CD14-positive monocyte (primary cell): ENCODE measurements at places on chromosomes 13 and 19.

- DNase-seq: no peak
These were observed 52.3 kb upstream of the GPC6 start for GRCh38 chr13:93174260-93174659.

DNA sequence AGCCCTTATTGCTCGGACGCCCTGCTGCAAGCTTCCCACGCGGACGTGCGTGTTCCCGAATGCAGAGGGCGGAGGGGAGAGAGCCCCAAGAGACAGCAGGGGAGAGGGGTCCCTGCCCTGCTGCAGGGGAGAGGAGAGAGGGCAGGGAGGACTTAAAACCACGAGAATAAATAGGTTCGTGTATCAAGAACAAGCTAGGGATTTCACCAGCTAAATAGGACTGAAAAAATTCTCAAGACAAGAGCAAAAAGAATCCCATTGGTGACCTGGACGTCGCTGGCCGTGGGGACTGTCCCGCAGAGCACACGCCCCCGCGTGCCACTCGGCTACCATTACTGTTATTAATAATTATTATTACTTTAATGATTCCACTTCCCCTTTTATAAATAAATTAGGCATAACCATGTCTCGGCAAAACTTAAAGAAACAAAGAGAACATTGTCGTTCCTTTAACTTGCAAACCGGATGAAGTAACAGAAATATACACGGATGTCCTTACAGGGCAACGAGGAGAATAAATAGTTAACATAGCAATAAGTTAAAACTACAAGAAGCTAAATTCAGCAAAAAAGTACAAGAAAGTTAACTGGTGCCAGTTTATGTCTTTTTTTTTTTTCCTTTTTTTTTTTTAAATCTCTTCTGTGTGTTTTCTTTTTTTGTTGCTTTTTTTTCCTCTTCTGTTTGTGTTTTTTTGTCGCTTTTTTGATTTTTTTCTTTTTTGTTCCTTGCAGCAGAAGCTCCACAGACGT, 16.6 kb downstream of the PRKCSH start:
- no peak for DNase-seq

DNA sequence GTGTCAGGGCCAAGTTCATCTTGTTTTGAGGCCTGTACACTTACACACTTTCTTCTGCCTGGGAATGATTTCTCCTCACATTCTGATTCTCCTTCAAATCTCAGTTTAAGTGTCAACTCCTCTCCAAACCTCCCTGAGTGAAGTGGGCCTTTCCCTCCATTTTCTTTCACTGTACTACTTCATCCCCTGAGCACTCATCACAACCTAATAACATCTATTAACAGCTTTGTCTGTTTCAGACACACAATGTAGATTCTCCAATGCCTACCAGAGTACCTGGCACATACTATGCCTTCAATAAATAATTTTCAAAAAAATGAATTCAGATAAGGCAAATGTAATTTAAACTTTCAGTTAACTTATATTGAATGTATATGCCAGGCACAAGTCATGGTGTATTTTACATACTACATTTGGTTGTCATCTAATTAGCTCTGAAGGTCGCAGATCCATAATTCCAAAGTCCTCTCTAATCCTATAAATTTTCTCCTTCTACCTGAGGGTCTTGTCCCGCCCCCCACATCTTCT, 357 bp upstream of the COG6 start:
- no peak for DNase-seq

DNA sequence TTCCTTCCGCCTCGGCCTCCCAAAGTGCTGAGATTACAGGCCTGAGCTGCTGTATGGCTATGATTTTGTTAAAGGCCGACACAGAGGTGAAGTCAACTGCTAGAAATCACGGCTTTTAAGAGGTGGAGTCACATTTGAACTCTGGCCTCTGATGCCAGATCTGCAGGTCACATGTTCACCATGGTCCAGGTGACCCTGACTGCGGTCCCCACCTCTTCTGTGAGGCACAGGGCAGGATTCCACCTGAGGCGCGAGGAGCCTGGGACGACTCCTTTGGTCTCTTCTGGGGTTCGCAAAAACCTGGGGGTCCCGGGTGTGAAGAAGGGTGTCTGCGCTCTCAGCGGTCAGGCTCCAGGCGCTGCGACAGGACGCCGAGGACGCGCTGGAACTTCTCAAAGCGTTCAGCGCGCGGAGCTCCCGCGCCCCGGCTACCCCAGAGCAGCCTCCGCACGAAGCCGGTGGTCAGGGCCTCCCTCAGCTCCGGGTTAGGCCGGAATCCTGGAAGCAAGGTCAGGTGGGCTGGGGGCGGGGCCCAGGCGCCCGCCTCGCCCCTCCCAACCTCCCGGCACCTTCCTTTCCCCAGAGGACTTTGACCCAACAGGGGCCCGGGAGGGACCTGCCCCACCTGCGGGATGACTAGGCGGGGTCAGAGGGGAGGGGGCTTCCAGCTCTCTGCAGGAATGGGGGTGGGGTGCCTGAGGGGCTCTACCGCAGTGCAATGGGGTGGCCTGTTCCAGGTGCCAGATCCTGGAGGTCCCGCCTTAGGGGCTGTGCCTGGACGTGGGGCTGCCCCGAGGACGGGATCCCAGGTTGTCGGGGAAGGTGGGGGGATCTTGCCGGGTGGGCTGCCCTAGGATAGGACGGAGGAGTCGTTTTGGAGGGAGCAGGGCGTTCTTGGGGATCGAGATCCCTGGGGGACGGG, 13.0 kb downstream of the TRIP10 start:
- no peak for DNase-seq

GRCh38 chr19:55537741-55538111, 793 bp upstream of the SBK2 start:
- DNase-seq: no peak

- DNase-seq: no peak
These were observed 3.9 kb upstream of the SCN1B start for GRCh38 chr19:35026418-35026817.

DNA sequence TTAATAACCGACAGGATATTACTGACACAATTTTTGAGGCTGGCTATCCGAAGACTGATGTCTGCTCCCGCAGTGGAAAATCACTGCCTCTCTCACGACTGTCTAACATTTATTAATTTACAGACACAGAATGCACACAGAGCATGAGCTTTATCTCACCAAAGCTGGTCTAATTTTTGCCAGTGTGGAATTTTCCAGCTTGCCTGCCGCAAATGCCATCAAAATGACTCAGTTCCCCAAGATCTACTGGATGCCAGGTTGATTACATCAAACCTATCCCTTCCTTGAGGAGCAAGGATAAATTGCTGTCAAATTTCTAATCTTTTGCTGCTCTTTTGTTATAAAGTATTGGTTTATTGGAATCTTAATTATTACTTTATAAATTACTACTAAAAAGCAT, 1775.1 kb upstream of the PCDH20 start:
- DNase-seq: no peak

GRCh38 chr19:43318796-43319314, 34.6 kb upstream of the CD177 start:
- DNase-seq: no peak

DNA sequence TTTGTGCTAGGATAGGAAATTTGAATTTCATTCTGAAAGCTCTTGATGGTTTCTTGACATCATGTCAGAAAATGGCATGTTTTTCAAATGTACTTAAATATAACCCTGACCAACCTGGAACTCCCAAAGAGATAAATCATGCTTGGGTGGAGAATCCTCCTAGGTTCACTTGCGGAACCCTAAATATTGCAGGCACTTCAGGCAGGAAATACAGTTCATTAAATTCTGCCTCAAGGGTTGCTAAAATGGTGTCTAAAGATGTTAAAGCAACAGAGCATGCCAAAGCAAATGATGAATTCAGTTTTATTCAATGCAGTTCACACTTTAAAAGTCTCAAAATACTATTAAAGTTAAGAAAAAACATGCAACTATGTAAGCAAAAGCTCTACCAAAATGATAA, 415.9 kb downstream of the SLITRK6 start:
- DNase-seq: no peak

DNA sequence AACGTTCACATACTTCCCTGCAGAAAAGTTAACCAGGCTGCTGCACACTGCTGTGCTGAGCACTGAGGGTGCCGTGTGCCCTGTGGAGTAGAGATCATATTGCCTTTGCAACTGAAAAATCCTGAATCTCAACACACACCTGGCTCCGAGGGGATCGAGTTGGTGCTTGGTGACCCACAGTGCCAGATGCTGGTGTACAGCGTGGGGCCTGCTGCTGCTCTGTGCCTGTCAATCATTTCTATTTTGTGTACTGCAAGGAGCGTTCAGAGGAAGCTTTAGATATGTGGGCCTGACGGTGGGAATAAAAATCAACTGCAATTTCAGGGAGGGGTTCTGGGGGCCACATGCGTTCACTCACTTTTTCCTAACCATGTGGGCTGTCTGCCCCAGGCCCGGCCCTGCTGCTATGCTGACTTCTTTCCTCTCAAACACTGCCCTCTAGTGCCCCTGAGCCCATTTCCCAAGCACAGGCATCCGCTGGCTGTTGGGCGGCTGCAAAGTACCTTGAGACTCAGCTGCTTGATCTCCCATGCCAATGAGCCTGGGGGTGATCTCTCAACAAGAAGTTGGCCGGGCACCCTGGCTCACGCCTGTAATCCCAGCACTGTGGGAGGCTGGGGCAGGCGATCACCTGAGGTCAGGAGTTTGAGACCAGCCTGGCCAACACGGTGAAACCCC, 9.7 kb upstream of the LENG8 start:
- DNase-seq: no peak

DNA sequence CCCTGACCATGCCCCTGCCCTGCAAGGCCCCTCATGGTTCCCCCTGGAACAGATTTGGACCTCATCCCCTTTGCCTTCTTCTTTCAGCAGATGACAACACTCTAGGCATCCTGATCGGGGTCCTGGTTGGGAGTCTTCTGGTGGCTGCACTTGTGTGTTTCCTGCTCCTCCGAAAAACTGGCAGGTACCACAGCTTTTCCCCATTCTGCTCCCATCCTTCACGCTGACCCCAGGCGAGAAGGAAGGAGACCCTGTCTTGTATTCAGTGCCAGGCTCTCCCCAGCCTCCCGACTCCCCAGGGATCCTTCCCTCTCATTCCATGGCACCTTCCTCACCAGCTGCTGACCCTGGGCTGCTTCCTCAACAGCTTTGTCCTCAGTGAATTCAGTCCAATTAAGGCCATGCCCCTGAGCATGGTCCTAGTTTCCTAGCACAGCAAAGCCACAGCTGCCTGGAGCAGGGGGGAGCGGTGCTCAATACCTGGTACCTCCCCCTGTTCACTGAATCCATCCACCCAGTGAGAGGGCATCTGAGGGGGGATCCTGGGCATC, 8.4 kb downstream of the CEACAM21 start:
- no peak for DNase-seq
